Right lobe of liver (tissue), 6 donors: ENCODE measurements at places on chromosomes 6 and 20. TPM values are rescaled to one million over a fixed set of nuclear protein-coding genes. Genes with fewer than 3 reads are reported as not detected.

DNA sequence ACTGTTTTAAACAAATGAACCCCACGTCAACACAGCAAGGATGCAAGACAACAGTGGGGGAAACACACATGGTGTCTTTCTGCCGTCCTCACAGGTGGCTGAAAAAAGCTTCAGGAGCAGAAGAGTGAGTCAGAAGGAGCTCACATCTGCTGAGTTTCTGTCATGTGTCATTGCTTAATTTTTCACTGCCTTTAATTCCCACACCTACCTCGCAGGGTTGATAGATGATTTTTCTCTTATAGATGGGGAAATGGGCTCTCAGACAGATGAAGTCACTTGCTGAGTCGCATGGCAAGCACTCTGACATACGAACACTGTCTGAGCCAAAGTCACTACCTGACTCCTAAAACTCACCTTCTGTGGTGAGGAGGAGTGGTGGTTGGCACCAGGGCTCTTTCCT lies 28.3 kb upstream of the CARMIL1 start:
- no peak for DNase-seq

The DEFB124 gene
- not detected for total RNA-seq

The PEX6 gene
- 20.3 TPM for total RNA-seq

- DNase-seq, result no peak
Observed at GRCh38 chr6:76633259-76633658, 560.8 kb upstream of the IMPG1 start.

DNA sequence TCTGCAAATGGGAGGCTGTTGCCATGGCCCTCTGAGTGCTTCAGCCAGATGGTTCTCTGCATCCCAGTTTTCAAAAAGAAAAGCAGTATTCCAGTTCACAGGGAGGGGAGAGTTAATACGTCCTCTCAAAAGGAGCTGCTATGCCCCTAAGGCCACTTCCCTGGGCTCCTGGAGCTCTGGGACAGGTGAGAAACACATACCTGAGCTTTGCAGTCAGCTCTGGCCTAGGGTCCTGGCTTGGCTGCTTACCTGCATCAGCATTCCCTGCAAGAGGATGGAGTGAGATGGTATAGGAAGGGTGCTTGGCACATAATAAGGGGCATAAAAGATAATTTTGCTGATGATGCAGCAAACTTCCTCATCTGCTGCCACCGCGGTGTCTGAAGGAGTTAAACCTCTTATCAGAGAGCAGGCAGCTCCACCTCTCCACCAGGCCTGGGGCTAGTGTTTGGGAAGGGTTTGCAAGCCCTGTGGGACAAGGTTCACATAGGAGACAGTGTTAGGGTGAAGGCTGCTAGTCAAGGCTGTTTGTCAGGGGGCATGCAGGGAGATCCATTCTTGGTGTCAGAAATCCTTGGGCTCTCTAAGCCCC lies 62.7 kb downstream of the SLC24A3 start:
- DNase-seq, result no peak

DNA sequence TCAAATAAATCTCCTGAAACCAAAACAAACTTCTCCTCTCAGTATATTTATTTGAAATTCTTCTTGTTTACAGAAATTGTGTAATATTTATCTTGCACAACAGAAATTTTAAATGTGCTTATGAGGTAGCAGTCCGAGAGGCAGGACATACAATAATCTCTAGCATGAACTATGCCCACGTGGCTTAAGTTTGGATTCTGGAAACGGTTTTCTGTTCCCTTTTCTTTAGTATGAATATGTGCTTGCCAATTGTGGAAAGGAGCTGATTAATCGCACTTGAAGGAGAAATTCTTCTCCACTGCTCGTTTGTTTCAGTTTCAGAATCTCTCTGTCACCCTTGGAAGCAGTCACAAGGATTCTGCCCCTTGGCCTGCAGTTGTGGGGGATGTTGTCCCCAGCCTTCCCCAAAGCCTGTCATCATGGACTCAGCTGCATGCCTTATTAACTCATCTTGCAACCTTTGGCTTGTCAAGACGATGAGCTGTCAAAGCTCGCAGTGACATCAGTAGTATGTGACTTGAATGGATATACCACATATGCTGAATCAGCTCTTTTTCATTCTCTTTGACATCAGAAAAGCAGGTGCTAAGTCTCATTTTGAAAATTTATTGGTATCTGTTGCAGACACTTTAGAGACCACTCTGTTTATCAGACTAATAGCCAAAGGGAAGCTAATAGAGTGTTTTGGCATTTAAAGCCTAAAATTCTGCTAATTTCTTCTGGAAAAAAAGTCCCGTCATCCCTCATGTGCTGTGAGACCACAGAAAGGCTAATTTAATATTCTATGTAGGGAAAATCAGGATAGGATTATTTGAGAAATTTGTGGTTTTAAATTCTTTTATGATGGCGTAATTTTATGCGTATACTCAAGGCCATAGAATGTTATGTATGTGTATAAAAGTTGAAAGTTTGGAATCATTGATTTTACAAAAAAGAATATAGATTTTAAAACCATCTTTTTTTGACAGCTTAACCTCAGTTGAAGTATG lies 186.8 kb downstream of the ARID1B start:
- DNase-seq, result peak; percentile 45

GRCh38 chr20:51417250-51418136 lies 125.0 kb downstream of the NFATC2 start:
- DNase-seq, result no peak

The IMPG1 gene
- not detected for total RNA-seq

GRCh38 chr6:167130008-167130677 lies 7.2 kb downstream of the CCR6 start:
- no peak for DNase-seq

The RRAGD gene
- 9.1 TPM for total RNA-seq

- no peak for DNase-seq
Observed at GRCh38 chr6:162683135-162683534, 44.4 kb downstream of the PRKN start.

DNA sequence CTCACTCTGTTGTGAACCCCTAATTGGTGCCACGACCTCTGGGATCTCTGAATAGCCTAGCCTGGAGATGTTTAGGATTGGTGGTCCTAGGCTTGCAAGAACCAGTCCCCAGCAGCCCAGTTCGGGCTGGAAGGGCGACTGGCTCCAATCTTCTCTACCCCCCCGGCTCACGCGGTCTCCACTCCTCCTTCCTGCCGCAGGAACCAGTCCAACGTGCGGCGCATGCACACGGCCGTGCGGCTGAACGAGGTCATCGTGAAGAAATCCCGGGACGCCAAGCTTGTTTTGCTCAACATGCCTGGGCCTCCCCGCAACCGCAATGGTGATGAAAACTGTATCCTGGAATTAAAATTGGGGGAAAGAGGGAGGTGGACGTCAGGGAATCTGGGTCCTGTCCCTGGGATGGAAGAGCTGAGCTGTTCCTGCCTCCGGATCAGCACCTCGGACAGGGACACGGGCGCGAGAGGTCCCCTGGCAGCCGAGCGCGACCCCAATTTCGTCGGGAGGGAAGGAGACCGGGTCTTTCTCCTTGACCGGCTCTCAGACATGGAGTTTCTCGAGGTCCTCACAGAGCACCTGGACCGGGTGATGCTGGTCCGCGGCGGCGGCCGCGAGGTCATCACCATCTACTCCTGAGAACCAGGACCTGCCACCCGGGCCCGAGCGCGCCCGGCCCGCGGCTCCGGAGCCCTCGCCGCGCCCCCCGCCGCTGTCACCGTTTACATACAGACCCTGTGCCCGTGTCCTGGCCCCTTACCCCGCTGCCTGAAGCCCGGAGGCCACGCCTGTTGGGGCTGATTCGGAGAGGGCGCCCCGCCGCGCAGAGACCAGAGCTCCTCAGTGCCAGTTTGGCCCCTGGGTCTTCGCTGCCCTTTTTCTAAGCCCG lies 28.2 kb downstream of the SLC12A5 start:
- DNase-seq, result no peak

The GPX5 gene
- not detected for total RNA-seq

GRCh38 chr6:36946526-36946925 lies 8.0 kb upstream of the PI16 start:
- DNase-seq, result no peak

The EYA2 gene
- total RNA-seq, result 0.12 TPM

The GPLD1 gene
- total RNA-seq, result 36.6 TPM

GRCh38 chr6:47440719-47441118 lies 36.9 kb upstream of the CD2AP start:
- DNase-seq, result no peak

GRCh38 chr6:138226700-138227315 lies 8.5 kb upstream of the PBOV1 start:
- DNase-seq, result no peak

DNA sequence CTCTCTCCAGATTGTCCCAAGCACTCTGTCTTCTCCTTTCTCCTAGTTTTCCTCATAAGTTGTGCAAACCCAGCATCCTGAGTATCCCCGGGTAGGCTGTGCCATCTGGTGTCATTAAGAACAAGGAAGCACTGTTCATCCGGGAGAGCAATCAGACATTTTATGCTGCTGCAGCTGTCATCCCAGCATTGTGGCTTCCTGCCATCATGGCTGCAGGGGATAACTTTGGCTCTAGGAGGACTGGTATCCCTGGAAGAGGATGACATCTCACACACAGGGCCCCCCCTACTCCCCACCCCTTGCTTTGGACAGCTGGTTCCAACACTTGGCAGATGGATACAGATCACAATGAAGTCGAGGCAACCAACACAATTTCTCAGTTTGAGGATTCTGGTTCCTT lies 1195.1 kb upstream of the MAP3K7 start:
- DNase-seq, result no peak

The PLCB4 gene
- total RNA-seq, result 0.18 TPM

DNA sequence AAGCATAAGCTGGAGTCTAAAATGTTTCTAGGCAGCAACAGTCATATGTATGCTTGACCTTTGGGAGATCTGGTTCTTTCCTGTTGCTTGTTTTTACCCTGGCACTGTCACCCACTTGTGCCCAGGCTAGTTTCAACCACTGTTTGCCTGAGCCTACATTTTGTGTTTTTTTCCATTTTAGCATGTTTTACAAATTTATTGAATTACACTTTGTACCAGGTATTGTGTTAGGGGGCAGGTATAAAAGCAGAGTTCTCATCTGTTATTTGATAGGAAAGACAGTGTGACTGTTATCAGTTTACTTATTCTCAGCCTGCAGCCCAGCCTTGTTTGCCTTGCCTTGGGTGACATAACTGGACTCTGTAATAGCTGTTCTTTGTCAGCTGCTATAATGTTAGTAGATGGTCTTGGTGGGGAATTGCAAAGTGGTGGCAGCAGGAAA lies 147.0 kb downstream of the CDKAL1 start:
- DNase-seq, result no peak

DNA sequence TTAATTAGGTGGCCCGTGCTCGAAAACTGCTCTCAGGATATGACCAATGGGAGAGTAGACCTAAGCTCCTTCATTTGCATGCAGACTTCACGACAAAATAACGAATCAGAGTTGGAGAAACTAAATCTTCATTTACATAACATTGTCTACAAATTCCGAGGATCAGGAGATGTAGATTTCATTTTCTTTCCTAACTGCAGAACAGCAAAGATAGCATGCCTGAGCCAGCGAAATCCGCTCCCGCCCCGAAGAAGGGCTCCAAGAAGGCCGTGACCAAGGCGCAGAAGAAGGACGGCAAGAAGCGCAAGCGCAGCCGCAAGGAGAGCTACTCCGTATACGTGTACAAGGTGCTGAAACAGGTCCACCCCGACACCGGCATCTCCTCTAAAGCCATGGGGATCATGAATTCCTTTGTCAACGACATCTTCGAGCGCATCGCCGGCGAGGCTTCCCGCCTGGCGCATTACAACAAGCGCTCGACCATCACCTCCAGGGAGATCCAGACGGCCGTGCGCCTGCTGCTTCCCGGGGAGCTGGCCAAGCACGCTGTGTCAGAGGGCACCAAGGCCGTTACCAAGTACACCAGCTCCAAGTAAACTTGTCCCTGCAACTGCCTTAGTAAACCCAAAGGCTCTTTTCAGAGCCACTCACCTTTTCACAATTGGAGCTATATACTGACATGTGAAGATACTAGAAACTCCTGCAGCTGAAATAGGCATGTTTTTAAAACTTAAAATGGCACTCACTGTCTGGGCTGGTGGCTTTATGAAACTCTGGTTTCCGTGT lies 96.5 kb downstream of the HFE start:
- peak; percentile 65 for DNase-seq

The WFDC5 gene
- not detected for total RNA-seq

The ACSS1 gene
- total RNA-seq, result 3.5 TPM

GRCh38 chr6:18016133-18016532 lies 28.7 kb upstream of the KIF13A start:
- DNase-seq, result no peak

GRCh38 chr6:56349194-56349593 lies 101.8 kb upstream of the COL21A1 start:
- DNase-seq, result no peak

- peak; percentile 87 for DNase-seq
Observed at GRCh38 chr6:36633915-36634314, 39.8 kb downstream of the SRSF3 start.

- DNase-seq, result no peak
Observed at GRCh38 chr6:6932968-6933367, 174.8 kb upstream of the RREB1 start.

The ADGRB3 gene
- total RNA-seq, result 0.25 TPM

DNA sequence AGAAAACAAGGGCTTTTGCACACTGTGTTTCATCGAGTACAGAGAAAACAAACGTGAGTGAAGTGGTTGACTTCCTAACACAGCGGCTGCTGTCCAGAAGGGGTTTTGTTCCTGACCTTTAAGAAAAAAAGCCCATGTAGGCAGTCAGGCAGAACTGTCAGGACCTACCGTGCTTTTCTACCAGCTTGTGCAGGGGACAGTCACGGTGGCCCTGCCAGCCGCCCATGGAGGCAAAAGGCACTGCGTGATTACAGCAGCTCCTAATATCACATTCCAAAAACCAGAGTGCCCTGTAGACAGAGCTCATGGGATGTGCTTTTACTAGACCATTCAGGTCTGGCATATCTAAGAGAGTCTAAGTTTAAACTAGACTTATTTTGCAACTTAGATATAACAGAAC lies 12.2 kb downstream of the TNFAIP3 start:
- DNase-seq, result no peak

GRCh38 chr6:25392372-25392771 lies 113.2 kb downstream of the CARMIL1 start:
- no peak for DNase-seq

DNA sequence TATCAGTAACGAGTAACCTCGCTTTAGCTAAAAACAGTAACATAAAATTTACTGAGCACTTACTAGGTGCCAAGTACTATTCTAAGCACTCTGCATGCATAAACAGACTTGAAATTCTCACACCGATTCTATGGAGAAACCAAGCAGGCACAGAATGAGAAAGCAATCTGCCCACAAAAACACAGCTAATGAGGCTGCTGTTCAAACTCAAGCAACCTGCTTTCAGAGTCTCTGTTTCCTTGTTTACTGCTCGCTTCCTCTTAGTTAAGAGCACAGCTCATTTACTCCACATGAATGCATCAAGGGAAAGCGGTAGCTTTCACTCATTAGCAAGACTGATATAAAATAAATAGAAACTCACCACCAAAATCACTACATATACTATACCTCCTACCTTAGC lies 37.4 kb downstream of the PRKN start:
- no peak for DNase-seq

DNA sequence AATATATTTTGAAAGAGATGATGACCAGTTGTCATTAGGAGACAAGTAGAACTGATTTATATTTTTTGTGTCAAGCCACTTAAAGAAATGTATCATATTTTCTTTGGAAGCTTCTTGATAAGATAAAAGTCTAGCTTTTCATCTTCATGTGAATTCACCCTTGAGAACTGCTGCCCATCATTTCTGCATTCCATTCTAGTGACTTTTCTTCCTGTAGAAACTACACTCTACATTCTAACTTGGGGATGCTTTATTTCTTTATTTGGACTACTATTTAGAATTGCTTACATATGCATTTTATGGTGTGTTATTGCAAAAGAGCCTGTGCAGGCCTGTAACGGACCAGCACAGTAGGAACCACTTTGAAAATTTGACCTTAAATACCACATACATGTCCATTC lies 335.0 kb upstream of the KCNQ5 start:
- no peak for DNase-seq
